Hematopoietic multipotent progenitor cell treated with erythropoietin and hydrocortisone succinate and interleukin-3 and kit ligand, for 6 days (in vitro differentiated cells): ENCODE measurements at places on chromosomes 4 and X.

DNA sequence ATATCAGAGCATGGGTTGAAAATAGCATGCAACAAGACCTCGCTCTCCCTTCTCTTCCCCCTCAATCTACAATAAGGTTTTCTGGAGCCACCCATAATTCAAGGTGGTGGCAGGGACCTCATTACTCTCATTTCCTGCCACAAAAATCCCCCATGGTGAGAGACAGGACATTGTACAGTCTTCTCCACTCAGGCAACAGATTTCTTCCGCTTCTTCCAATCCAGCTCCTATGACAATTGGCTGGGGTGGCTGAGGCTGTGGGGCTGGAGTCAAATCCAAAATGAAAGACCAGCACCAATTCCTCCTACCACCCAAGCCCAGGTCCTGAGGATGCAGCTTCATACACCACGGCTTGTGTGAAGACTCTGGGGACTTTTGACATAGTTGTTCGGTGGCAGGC, 40.3 kb upstream of the NKRF start:
- DNase-seq = no peak

DNA sequence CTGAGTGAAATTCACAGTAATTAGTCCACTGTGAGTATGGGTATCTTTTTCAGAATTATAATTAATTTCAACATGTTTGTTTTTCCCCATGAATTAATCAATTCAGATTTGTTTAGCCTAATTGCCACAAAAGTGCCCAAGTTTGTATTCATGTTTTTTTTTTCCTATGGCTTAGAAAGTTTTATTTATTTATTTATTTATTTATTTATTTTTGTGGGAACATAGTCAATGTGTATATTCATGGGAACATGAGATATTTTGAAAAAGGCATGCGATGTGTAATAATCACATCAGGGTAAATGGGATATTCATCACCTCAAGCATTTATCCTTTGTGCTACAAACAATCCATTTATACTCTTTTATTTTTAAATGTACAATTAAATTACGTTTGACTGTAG, 475.3 kb downstream of the ADGRL3 start:
- no peak for DNase-seq

GRCh38 chr4:23930750-23931488, 41.1 kb upstream of the PPARGC1A start:
- peak; percentile 7 for DNase-seq

DNA sequence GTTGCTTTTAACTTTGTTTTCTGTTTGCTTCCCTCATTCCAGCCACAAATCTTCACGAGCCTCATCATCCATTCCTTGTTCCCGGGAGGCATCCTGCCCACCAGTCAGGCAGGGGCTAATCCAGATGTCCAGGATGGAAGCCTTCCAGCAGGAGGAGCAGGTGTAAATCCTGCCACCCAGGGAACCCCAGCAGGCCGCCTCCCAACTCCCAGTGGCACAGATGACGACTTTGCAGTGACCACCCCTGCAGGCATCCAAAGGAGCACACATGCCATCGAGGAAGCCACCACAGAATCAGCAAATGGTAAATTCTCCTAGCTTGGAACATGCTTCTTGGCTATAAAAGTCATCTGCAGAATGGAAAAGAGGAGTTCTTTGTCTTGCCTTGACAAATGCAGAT, 12.6 kb downstream of the AMTN start:
- DNase-seq = no peak

- DNase-seq = peak; percentile 25
These were observed 223.4 kb upstream of the PRPS2 start for GRCh38 chrX:12567857-12568256.

DNA sequence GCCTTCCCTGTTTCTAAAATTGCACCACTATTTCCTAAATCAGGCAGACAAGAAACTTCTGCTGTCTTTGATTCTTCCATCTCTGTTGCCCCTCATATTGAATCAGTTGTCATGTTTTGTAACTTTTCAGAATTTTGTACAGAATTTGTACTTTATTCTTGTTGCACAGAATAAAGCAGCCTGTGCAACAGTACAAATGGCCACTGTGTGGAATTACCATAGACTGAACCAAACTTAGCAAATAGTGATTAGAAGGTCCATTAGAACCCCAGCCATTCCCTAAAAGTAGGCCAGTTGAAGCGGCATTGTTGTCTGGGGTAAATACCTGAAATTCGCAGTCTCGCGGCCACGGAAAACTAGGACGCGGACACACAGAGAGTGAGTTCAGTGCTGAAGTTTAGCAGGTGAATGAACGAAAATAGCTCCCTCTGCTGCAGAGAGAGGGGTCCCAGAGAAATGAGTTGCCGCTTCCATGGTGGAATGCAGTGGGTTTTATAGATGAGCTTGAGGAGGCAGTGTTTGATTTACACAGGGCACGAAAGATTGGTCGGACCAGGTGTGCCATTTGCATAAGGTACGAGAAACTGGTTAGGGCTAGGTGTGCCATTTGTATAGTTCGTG, 71.8 kb downstream of the C4orf33 start:
- DNase-seq = no peak

DNA sequence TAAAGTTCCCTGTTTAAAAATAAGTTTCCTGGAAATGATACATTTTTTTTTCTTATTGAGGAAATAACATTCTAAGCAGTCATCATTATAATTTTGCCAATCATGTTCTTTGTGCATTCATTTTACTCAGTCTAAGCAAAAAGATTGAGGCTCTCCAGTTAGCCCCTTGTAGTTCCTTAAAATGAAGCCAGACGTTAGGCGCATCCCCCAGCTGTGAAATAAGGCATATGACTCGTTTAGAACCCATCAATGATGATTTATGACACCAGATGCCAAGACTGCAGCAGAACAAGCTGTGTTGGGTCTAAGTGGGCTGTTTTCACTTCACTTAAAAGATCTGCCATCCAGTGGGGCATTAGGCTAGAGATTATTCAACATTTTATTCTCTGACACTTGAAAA, 17.0 kb downstream of the PDGFC start:
- DNase-seq = peak; percentile 44

GRCh38 chr4:8385611-8386010, 54.9 kb downstream of the ACOX3 start:
- no peak for DNase-seq

DNA sequence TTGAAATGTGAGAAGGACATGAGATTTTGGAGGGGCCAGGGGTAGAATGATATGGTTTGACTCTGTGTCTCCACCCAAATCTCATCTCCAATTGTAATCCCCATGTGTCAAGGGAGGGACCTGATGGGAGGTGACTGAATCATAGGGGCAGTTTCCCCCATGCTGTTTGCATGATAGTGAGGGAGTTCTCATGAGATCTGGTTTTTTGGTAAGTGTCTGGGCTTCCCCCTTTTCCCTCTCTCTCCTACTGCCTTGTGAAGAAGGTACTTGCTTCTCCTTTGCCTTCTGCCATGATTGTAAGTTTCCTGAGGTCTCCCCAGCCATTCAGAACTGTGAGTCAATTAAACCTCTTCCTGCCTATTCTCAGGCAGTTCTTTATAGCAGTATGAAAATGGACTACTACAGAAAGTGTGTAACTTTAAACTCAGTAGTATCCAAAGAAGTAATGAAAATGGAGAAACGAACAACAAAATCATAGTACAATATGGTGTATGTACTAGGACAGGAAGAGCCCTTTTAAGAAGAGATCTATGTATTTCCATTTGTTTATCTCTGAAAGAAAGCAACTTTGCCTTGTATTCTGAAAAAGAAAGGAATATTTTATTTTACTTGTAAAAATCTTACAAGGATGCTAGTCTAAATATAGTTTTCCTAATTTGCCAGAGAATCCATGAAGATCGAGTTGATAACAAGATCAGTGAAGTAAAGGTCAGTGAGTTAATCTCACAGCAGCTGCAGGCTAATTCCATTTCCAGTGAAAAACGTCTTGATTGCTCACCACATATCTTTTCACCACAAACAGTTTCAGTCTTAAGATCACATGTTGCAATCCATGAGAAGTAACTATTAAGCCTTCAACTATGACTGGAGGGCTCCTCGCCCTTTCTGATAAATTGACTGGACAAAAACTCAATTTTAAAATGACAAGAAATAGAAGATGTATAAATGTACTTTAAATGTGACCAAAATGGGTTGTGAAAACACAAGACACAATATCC, 20.5 kb downstream of the PKD2 start:
- DNase-seq = peak; percentile 81

- no peak for DNase-seq
These were observed 24.5 kb downstream of the HTRA3 start for GRCh38 chr4:8294036-8294435.

DNA sequence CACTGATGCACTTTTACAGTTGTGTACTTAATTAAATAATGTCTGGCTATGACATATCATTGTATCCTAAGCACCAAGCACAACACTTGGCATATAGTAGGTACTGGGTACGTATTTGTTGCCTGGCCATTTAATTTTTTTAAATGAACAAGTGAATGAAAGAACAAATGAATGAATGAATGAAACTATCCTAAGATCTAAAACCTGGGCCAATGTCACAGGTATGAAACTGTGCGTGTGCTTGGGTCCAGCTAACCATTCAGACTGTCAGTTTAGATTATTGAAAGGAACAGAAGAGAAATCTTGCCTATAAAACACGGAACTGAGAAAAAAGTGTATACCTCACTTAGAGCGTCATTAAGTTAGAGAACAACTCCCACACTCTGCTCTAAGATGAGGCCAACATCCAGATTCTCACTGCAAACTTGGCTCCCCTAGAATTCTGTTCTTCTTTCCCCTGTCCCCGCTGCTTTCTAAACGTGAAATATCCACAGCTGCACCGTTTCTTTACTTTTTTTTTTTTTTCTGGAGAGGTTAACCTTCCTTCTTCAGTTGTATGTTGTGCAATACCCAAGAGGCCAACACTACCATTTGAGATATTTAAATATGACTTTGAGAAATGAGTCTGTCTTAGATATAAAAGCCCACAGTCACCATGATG, 17.3 kb upstream of the SEL1L3 start:
- DNase-seq = peak; percentile 14

DNA sequence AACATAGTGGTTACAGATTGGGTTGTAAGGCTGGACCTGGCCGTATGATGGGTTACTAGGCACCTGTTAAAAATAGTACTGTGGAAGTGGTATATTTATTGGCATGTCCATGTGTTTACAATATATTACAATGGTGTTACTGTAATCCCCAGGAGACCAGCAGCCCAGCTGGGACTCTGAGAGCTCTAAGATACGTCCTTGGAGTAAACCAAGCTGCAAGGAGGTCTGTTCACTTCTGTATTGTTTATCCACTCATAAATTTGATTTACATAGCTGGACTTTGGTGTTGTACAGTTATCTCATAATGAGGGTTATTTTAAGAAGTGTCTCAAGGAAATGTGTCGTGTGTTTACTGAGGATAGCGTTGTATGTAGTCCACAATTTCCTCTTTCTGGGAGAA, 93.8 kb downstream of the TBL1X start:
- no peak for DNase-seq

DNA sequence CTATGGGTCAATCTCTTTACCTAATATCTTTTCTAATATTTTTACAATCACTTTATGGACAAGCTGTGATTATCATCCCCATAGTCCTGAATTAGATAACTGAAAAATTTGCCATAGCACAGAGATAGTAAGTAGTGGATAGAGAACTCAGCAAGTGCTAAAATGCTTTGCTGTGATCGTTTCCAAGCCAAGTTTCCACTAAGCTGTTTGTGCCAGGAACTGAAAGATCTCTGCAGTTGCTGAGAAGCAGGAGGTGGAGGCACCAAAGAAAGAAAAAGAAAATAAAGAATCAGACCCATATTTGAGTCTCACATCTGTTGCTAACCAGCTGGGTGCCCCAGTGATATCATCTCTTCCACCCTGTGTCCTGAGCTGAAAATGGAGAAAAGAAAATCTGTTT, 605.6 kb upstream of the BOD1L1 start:
- no peak for DNase-seq

- DNase-seq = no peak
These were observed 219.4 kb downstream of the SLC4A4 start for GRCh38 chr4:71558248-71558647.

- DNase-seq = peak; percentile 20
These were observed 1.1 kb upstream of the HTATSF1 start for GRCh38 chrX:136496186-136496763.

DNA sequence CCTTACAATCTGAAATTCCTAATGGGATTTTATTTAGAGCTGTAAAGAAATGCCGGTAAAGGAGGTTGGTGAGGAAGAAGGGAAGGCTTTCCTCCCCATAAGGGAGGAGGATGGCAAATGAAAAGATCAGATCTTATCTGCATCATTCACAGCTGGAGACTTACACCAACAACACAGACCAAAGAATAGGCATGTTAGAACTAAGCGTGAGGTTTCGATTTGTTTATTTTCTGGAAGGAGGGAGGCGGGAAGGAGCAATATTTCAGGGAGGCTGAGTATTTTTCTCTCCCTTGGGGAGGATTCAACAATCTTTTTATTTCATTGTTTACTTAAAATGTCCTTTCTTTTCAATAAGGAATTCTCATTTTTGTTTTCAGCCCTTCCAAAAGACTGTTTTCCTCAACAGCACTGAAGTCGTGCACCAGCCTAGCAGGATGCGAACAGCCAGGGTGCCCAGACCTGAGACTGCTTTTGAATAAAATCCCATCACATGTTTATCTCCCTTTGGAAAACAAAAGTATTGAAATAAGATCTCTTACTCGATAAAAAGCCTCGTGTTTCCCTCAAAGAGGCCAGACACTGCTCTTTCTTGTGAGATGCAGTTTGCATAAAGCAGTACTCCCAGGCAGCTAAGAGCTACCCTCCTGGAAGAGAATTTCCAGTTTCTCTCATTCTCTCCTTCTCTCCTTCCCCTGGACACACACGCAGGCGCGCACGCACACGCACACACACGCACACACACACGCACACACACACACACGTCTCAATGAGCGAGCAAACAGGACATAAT, 236.1 kb downstream of the MGST2 start:
- no peak for DNase-seq

- DNase-seq = no peak
These were observed 907.1 kb downstream of the FAT4 start for GRCh38 chr4:126221717-126222340.

DNA sequence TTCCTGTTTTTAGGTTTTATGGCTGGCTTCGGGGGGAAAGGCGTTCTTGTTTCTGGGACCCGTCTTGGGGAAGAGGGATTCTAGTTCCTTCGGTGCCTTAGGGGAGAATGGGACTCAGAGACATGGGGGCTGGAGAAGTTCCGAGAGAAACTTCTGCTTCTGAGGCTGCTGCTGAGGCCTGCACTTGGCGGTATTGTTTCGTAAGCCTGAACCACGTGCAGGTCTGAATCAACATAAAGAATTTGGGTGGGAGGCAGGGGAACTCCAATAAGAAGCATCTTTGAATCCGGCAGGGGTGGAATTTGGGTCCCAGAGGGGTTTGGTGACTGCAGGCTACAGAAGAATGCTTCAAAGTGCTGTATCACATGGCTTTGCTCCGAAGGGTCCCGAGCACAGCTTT, 15.1 kb downstream of the XG start:
- no peak for DNase-seq
